ENCODE measurements at places on chromosomes 5 and 9. TPM values are rescaled to one million over a fixed set of nuclear protein-coding genes. Genes with fewer than 3 reads are reported as not detected.

Gene GLRA1
- not detected for total RNA-seq

Gene SNCAIP
- not detected for total RNA-seq

Gene ASS1
- 396 TPM for total RNA-seq

Gene FAM163B
- not detected for total RNA-seq

Gene TAF11L10
- total RNA-seq = not detected

Gene ASPN
- not detected for total RNA-seq

Gene ODF2
- total RNA-seq = 27.1 TPM

Gene GFPT2
- 0.26 TPM for total RNA-seq

Gene LHX2
- not detected for total RNA-seq

Gene ARHGEF39
- total RNA-seq = 0.13 TPM

Gene PTAR1
- total RNA-seq = 53.9 TPM

Gene PCDHGA3
- 0.13 TPM for total RNA-seq

Gene ARL15
- 19.1 TPM for total RNA-seq

Gene SLC1A1
- total RNA-seq = 1.4 TPM

Gene KIAA0825
- 0.51 TPM for total RNA-seq

Gene TNFSF8
- total RNA-seq = not detected

Gene ATP10B
- 12.4 TPM for total RNA-seq

Gene PCDHGC5
- 0.77 TPM for total RNA-seq

Gene FCN1
- not detected for total RNA-seq

Gene PCDHGA4
- 0.53 TPM for total RNA-seq

Gene GTF3C4
- 9.7 TPM for total RNA-seq

Gene SPAAR
- total RNA-seq = not detected

Gene ACOT12
- total RNA-seq = not detected

Gene IL17B
- total RNA-seq = not detected

Gene PIP5K1B
- 2.9 TPM for total RNA-seq

Gene PTGS1
- 1.3 TPM for total RNA-seq

Gene SLC6A3
- total RNA-seq = not detected

Gene SLC34A3
- not detected for total RNA-seq

Gene RAD17
- total RNA-seq = 23.2 TPM

Gene SPATA31E1
- not detected for total RNA-seq

Gene FOXD4L4
- total RNA-seq = under 0.01 TPM

Gene BAAT
- total RNA-seq = 0.26 TPM

Gene SURF1
- 44.5 TPM for total RNA-seq

Gene CNOT6
- total RNA-seq = 26.6 TPM

Gene QRFP
- not detected for total RNA-seq

Gene LRRTM2
- not detected for total RNA-seq

Gene LVRN
- total RNA-seq = 0.38 TPM

Gene ADCY2
- not detected for total RNA-seq

Gene GFI1B
- total RNA-seq = not detected

Gene ANKRD20A1
- total RNA-seq = 0.26 TPM

Gene SAXO1
- not detected for total RNA-seq

Gene PAPPA
- 1.3 TPM for total RNA-seq

Gene PCDHB12
- 0.13 TPM for total RNA-seq

Gene CDC25C
- total RNA-seq = 0.26 TPM

Gene CBY3
- total RNA-seq = not detected

Gene FOXD4L6
- 0.13 TPM for total RNA-seq
